Stimulated activated CD8-positive, alpha-beta memory T cell treated with anti-CD3 and anti-CD28 coated beads, Interleukin-12 subunit alpha, Interleukin-12 subunit beta, amount 100 ng/mL, for 1 hour (primary cell): ENCODE measurements at places on chromosomes 3 and 15.

DNA sequence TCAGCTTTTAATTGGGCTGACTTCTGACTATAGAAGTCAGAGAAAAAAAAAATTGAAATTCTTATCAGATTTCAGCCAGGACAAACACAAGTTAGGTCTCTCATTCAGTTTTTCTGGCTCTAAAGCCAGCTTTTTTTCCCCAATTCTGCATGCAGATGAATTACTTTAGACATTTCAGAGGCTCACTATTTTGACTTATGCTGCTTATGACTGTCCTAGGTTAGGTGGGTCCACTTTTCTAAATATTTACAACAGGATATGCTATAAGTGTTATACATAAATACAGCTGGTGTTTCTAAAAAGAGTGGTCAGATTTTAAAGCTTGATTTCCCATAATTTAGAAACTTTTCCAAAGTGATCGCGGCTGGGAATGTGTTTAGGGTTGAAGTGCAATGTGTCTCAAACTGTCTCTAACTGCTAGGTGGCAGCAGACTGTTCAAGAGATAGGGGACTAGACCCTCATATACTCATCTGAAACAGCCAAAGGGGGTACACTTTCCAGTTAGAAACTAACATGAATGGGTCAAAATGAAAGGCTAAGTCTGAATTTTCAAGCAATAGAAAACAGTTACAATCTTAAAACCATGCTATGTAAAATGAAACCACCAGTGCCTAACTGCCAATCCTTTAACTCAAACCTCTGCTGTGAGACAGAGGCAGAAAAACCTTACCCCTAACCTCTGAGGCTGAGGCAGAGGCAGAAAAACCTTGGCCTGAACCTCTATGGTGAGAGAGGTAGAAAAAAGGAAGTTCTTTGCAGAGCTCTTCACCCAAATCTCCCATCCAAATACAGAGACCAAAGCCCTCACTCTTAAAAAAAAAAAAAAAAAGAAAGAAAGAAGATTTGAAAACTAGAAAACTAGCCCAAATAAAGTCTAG lies 596.0 kb downstream of the NTRK3 start:
- no peak for DNase-seq

DNA sequence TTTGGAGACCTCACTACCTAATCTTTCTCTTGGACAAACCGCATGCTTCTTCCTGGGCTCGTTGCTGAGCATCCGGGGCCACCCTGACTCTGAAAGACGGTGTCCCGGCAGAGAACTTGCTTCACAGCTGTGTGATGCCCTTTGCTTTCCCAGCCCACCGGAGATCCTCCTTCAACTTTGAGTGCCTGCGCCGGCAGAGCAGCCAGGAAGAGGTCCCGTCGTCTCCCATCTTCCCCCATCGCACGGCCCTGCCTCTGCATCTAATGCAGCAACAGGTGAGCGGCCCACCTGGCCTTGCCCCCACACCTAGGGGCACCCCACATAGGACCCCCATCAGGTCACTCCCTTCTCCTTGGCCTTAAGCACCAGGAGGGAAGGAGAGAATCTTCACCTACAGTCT lies 37.7 kb downstream of the CHDH start:
- DNase-seq: no peak

- no peak for DNase-seq
Measured at GRCh38 chr15:70226337-70226980, 128.7 kb upstream of the TLE3 start.

GRCh38 chr15:29424118-29424517 lies 154.5 kb upstream of the NSMCE3 start:
- no peak for DNase-seq

DNA sequence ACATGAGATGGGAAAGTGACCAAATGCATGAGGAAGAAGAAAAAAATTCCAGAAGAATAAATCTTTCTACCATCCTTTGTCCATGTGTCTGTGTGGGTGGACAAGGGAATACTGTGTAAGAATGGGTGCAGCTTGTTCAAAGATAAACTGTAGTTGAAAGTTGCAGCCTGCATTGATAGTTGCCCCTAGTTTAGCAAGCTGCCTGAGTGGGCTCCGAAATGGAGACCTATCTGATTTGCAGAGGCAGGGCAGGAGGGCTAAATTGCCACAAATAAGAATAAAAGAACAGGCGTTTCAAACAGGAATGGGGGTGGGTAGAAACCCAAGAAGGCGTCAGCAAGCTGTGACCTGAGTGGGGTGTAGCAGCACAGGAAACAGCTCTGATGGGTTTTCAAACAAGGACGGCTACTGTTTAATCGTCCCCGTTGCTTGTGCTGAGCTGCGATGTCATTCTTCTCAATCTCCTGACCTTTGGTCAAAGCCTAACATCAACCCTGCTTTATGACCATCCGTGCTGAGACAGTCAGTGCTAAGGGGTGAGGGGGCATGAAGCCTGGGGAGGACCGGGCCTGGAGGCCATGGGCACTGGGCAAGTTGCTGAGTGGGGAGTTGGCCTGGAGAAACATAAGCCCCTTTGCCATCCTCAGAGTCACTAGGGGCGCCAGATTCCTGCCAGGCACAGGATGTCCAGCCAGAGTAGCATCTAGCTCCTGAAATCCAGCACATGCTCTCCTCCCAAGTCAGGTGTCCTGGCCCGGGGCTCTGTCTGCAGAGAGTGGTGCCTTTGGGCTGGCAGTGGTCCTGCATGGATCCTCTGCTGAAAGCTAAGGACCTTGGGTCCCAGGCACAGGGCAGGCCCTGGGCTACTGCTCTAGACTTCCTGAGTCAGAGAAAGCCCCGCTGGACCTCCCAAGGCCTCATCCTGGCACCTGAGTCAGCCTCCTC lies 19.2 kb upstream of the C15orf39 start:
- DNase-seq: no peak

- DNase-seq: no peak
Measured at GRCh38 chr3:37598808-37599581, 262.7 kb upstream of the CTDSPL start.

DNA sequence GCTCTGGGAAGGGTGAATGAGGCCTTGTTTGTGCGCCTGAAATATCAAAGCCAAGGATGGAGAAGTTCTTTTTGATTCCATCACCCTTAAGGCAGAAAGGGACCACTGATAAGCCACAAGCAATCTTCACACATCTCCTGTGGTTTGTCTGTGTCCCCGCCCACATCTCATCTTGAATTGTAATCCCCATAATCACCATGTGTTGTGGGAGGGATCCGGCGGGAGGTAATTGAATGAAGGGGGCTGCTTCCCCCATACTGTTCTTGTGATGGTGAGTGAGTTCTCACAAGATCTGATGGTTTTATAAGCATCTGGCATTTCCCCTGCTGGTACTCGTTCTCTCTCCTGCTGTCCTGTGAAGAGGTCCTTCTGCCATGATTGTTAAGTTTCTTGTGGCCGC lies 329.6 kb upstream of the RGMA start:
- no peak for DNase-seq

- DNase-seq: no peak
Measured at GRCh38 chr3:57787867-57788623, 31.9 kb downstream of the SLMAP start.

DNA sequence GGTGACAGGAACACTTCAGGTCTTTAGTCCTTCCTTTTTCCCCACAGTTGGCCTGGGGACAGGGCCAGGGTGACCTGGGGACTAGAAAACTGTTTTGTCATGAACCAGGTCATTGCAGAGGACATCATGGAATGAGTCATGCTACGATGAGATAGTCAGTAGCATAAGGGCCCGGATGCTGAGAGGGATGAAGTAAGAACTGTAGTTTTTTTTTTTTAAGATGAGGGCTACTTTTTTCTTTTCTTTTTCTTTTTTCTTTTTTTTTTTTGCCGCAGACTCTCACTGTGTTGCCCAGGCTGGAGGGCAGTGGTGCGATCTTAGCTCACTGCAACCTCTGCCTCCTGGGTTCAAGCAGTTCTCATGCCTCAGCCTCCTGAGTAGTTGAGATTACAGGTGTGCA lies 8.0 kb downstream of the MAP2K5 start:
- DNase-seq: no peak

DNA sequence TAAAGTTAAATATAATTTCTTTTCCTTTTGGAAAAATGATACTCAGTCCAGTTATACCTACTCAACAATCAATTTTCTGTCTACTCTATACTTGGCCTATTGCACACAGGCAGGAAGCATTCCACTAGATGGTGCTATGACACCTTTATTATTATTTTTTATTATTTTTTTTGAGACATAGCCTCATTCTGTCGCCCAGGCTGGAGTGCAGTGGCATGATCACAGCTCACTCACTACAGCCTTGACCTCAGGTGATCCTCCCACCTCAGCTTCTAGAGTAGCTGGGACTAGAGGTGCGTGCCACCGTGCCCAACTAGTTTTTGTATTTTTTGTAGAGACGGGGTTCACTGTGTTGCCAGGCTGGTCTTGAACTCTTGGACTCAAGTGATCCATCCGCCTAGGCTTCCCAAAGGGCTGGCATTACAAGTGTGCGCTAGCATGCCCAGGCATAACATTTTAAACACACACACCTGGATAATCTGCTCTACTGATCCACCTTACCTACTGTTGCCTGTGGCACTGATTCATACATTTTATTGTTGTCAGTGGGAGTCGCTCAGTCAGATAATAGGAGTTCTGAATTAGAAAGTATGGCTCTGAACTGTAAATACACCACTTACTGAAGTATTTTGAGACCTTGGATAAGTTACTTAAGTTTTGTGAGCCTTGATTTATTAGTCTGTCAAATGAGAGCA lies 56.2 kb downstream of the EIF3J start:
- no peak for DNase-seq

- DNase-seq: peak; percentile 33
Measured at GRCh38 chr3:176872771-176873209, 324.5 kb downstream of the TBL1XR1 start.

- DNase-seq: no peak
Measured at GRCh38 chr3:141257961-141258360, 26.3 kb downstream of the PXYLP1 start.

GRCh38 chr15:35701402-35702046 lies 155.6 kb upstream of the DPH6 start:
- no peak for DNase-seq

DNA sequence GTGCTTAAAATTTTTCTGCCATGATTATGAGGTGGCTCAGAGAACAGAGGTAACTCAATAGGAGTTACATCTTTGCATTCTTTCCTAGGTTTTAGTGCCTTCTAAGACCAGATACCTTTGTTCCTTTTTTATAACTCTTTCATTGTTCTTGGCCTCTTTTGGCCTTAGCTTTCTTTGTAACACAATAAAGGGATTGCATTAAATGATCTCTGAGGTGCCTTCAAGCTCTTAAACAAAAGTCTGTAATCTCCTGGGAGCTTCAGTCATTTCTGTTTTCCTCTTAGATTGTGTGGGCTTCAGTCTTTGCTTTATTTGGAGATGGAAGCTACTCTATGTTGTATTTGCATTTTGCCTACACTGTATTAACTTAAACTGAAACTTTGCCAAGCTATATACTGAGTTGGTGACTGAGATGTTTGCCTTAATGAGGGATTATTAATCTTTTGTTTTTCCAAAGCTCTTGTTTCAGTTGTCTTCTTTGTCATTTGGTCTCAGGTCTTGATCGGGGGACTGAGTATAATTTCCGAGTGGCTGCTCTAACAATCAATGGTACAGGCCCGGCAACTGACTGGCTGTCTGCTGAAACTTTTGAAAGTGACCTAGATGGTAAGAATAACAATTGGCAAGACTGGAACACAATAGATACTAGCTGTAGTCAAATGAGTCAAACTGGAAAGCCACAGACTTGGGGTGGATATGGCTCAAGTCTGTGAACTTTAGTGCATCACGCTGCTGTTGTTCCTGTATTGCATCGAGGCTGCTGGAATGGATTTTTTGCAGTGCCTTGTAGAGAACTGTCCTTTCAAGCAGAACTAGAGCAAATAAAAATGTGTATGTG lies 110.3 kb downstream of the HCN4 start:
- DNase-seq: no peak

DNA sequence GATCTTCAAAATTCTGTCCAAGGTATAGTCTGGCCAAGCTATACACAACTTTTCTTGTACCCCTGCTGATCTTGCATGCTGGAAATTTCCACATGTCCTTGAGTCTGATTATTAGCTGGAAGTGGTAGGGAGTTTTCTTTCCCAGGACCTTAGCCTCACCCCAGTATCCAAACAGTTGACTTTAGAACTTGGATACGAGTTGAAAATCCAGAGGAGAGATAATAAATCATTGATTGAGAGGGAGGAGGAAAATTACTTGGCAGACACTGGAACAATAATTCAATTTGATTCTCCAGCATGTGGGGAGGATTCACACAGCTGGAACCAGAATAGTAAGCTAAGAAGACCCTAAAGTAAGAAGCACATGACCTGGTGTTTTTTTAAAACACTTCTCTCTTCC lies 116.4 kb downstream of the IL5RA start:
- DNase-seq: no peak

DNA sequence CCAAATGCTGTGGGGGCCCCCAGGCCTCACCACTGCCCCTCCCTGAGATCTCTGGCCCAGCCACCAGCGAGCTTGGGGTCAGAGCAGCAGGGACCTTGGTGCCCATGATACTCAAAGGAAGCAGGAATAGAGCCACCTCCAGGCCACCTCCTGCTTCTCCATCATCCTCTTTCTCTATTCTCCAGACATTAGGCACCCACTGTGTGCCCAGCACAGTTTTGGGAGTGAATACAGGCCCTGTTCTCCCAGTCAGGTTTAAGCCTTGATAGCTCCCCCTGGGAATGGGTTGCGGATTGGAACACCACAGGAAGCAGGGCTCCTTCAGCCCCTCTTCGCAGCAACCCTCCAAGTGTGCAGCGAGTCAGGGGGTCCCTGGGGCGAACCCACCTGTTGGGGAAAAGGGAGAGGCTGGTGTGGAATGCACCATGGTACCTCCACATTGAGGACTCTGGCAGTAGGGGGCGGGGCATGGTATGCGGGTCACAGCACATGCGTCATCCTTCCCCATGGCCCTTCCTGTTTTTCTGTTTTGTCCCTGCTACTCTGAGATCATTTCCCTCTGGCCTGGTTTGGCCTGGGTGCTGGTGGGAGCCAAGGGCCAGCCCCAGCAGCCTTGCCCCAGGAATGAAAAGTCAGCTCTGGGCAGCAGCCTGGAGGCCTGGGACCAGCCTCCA lies 14.2 kb upstream of the SEMA3B start:
- no peak for DNase-seq

DNA sequence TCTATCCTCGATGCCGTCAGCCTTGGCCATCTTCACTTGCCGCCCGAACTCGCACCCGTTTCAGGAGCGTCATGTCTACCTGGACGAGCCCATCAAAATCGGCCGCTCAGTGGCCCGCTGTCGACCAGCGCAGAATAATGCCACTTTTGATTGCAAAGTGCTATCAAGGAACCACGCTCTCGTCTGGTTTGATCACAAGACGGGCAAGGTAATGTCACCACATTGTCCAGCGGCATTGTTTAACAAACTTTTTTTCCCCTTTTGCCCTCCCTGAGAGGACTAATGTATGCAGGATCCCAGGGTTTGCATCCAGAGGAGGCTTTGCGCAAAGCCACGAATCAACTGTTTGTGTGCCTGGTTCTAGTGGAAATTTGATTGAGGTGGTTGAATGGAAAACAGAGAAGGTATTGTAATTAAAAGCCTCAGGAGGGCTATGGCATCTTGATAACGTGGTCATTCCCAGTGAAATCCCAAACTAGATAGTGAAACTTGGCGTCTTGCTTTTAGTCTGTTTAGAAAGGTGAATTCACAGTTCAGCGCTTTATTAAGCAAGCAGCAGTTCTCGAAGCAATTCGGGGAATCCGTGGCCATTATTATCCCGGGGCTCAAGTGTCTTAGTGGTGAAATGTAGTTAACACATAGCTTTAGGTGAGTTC lies 1.7 kb downstream of the SLMAP start:
- no peak for DNase-seq

GRCh38 chr3:192933779-192934460 lies 16.3 kb upstream of the MB21D2 start:
- DNase-seq: no peak

- no peak for DNase-seq
Measured at GRCh38 chr3:11137627-11137959, 16.7 kb upstream of the HRH1 start.

GRCh38 chr15:74461847-74462511 lies 1.0 kb upstream of the UBL7 start:
- DNase-seq: no peak
